ENCODE measurements at places on chromosomes 1 and 21.

DNA sequence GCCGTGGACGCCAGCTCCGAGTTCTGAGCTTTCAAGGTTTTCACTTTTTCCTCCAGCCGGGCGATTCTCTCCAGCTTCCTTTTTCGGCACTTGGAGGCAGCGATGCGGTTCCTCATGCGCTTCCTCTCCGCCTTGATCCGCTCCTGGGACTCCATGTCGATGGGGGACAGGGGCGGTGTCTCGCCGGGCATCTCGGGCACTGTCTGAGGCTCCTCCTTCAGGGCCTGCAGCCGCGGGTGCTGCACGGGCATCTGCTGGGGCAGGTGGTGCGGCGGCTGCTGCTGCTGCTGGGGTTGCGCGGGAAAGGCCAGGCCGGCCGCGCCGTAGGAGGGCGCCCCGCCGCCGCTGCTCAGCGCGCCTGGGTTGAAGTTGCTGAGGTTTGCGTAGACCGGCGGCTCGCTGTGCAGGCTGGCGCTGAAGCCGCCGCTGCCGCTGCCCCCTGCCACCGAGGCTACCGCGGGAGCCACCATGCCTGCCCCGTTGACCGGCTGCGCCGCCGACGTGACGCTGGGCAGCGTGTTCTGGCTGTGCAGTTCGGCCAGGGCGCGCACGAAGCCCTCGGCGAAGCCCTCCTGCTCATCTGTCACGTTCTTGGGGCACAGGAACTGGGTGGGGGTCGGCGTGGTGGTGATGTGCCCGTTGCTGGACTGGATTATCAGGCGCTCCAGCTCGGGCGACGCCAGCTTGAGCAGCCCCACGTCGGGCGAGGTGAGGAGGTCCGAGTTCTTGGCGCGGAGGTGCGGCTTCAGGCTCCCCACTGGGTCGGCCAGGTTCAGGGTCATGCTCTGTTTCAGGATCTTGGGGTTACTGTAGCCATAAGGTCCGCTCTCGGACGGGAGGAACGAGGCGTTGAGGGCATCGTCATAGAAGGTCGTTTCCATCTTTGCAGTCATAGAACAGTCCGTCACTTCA, 1.4 kb downstream of the JUN start:
- DNase-seq = peak; percentile 72

GRCh38 chr1:14507262-14507661, 91.2 kb upstream of the KAZN start:
- DNase-seq = no peak

DNA sequence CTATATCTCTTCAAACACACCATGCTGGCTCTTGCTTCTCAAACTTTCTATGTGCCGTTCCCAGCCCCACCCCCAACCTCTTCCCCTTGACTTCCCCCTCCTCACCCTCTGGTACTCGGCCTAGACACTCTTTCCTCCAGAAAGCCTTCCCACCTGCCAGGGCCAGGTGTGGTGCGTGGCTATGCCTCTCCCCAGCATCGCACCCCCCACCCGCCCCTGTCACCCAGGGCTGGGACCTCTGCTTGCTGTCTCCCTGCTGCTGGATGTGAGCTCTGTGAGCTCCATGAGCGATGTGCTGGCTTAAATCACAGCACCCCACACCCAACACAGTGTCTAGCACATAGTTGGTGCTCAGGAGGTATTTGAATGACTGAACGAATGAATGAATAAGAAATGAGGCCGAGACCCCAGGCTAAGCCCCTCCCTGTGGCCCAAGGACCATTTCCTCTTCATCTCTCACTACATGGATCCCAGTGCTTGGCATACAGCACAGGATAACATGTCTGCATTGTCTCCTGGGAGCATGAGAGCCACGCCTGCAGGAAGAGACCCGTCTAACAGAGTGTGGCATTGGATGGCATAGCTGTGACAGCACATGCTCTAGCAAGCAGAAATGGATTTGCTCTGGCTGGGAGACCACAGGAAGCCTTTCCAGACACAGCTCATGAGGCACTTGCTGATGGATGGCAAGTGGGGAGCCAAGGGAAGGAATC, 19.7 kb downstream of the TNNT2 start:
- DNase-seq = no peak

DNA sequence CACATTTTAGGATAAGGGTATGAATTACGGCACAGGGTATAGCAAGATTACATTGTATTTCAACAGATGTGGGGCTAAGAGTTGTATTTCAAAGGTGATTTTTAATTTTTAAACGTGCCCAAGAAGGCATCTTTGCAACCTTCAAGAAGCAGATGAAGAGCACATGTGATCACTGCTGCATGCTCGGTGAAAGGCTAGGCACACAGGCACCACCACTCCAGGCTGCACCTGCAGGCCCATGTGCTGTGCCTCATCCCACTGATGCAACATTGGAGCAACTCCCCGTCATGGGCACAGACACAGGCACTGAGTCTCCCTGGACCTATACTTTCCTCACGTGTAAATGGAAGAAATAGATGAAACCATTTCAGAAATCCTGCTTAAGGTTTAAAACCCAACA, 23.5 kb downstream of the UBE2G2 start:
- no peak for DNase-seq

GRCh38 chr1:84271441-84272151, 29.9 kb upstream of the SAMD13 start:
- DNase-seq = no peak

GRCh38 chr1:191668525-191668924, 489.7 kb upstream of the RGS18 start:
- DNase-seq = no peak

DNA sequence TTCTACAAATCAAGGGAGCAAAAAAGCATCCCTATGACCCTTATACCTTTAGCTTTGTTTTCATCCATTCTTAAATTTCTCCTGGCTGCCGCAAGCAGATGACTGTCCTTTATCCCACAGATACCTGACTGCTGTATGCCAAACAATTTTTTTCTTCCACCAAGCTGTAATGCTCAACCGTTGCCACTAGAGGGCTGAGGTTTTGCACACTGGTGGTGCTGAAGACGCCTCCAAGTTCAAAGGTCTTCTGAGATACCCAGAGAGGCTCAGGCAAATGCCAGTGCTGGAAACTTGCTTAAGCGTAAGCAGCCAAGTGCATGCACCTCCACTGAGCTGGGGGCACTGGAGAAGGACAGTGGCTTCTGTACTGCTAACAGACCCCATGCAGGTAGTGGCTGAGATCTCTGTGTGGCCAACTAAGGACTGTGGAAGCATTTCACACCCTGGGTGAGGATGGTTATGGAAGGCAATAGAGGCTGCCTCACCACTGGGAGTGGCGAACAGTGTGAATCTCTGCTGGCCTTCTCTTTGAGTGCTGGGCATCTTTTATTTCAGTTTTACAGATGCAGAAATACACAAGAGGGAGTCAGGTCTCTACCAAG, 28.5 kb downstream of the CNIH3 start:
- DNase-seq = peak; percentile 58

DNA sequence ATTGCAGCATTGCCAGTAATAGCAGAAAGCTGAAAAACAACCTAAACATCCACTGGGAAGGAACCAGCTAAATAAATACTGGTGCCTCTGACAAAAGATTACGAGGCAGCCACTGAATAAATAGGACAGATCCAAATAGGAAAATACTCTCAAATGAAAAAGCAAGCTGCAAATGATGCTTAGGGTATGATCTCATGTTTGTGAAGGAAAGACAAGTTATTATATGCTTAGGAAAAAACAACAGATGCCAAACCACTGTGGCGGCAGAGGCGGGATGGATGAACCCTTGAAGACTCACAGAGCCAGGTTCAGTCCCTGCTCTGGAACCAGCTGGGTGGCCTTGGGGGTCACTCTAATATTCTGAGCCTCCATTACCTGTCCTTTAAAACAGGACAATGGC, 41.6 kb downstream of the MATN1 start:
- DNase-seq = no peak

DNA sequence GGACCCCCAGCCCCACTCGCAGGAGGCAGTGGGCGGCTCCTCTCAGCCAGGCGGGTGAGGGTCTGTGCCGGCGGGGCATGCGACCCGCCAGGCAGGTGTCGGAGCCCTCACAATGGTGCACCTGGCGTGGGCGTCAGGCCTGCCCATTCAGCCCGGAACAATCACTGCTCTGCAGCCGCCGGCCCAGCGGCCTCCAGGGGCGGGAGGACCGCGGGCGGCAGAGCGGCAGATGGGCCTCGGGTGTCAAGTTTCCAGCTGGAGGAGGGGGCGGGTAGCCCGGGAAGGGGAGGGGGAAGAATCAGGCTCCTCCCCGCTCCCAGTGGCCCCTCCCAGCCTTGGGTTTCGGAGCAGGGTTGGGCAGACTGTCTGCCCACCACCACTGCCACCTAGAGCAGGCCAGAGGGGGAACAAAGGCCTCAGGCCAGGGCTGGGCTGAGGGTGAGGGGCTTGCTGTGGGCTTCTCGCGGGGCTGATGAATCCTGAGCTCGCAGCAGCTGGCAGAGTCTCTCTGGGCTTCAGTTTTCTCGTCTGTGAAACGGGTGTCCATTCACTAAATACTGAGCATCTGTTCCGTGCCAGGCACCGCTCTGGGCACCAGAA, 39.5 kb upstream of the CASZ1 start:
- peak; percentile 7 for DNase-seq

- DNase-seq = no peak
Observed at GRCh38 chr1:207328004-207328403, 6.5 kb downstream of the CD55 start.

DNA sequence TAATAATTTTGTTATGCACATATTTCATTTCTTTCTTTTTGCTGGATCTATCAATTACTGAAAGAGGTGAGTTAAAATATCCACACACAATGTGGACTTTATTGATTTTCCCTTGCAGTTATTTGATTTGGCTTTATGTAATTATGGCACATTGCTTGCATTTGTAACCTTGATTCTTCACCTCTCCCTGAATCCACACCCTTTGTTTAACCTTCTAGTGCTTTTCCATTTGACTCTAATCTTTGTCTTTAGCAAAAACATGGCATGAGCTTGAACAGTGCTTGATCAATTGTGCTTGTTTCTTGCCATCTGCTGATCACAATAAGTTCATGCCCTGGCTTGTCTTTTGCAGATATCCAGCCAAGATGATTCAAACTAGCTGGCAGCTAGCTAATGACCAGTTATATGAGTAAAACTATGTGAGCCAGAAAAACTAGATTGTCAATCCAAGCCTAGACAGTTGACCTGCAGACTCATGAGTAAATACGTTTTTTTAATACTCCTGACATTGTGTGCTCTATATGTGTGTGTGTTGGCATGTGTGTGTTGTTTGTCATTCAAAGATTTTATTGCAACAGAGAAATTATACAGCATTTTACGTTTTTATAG, 899.2 kb downstream of the NCAM2 start:
- DNase-seq = no peak

DNA sequence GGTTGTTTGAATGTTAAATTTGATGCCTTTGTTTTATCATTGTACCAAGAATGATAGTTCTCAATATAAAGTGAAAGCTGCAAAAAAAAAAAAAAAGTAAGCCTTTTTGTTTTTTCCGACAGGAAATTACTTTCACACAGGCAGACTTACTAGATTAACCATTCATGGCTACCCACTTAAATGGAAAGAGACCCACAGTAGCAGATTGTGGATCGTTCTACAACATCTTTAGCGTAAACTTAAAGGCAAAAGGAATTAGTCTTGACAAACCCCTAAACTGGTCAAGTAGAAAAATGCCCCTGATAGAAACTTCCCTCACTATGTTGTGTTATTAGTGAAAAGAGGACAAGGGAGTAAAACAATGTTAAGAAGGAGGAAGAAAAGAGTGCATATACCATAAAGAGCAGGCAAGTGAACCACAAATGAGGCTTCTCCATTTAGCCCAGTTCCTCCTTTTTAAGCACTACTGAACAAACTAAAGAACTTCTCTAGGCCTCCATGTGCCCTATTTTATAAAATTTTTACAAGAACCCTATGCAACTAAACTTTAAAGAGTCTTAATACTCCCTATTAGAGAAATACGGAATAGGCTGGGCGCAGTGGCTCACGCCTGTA, 1560.3 kb downstream of the MRPL39 start:
- no peak for DNase-seq

DNA sequence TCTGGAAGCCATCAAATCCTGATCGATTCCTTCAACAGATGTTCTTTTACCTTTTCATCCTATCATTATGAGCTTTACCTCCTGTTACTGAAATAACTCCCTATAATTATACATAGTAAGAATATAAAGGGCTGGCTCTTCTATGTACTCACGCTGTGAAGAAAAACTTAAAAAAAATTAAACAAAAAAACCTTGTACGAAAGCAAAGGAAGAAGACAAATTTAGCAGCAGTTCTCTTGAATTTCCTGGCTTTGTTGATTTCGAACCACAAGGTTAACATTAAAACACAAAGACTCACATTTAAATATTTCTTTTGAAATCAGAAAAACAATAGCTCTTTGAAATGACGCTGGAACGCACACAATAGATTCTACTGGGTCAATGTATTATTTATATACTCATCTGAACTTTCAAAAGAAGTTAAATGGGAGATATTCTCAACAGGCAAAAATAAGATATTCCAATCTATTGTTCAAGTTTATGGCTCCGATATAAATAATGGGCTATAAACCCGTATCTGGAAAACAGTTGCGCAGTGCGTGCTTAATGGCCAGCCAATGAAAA, 13.6 kb upstream of the SPEN start:
- no peak for DNase-seq

- DNase-seq = no peak
Observed at GRCh38 chr1:202193614-202194327, at the start of gene LGR6. Gene LGR6 (plus strand): TSS chr1:202193799. CDS start chr1:202193990, 191 bp downstream.

DNA sequence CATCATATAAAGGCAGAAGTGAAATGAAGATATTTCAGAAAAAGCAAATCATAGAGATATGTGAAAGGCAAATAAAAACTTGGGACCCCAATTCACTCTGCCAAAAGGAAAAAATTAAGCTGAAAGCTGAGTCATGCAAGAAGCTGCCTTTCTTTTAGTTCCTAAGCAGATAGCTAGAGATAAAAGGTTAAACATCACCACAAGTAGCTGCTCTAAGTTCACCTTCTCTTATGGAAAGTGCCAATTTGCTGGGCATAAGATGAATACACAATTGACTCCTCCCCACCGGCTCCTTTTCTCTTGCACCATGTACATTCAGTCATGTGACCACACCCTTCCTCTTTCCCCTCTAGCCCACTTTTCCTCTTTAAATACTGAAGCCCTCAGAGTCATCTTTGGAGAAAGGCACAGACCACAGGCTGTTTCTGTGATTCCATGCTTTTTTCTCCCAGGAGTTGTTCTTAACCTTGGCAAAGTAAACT, 5.4 kb upstream of the SUMO3 start:
- DNase-seq = no peak

GRCh38 chr1:168598892-168599291, 22.5 kb downstream of the XCL1 start:
- DNase-seq = no peak

GRCh38 chr1:11960715-11961114, 19.5 kb upstream of the MFN2 start:
- DNase-seq = no peak

GRCh38 chr1:38690790-38691449, 168.7 kb downstream of the RRAGC start:
- no peak for DNase-seq

- no peak for DNase-seq
Observed at GRCh38 chr1:238119861-238120260, 229.1 kb upstream of the ZP4 start.

Data from stimulated activated naive CD8-positive, alpha-beta T cell treated with anti-CD3 and anti-CD28 coated beads, Interleukin-15, Interleukin-2, amounts not matched to agents 100 U/mL and 50 U/mL, for 24 hours (primary cell).